ENCODE measurements at places on chromosomes 6 and 20.

DNA sequence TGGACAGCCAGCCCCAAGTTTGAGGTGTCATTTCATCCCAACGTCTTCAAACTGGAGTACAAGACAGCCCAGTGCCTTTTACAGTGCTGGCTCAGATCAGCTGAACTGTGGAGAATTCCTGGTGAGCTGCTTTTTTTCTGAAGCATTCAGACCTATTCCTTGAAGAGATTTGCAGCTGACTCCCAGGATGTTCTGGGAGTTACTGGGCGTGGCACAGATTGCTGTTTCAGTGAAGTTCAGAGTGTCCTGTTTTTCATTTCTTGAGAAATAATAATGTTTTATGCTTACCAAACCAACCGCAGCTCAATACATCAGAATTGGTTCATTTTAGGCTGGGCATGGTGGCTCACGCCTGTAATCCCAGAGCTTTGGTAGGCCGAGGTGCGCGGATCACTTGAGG lies 33.4 kb upstream of the SRPK1 start:
- DNase-seq, result no peak

DNA sequence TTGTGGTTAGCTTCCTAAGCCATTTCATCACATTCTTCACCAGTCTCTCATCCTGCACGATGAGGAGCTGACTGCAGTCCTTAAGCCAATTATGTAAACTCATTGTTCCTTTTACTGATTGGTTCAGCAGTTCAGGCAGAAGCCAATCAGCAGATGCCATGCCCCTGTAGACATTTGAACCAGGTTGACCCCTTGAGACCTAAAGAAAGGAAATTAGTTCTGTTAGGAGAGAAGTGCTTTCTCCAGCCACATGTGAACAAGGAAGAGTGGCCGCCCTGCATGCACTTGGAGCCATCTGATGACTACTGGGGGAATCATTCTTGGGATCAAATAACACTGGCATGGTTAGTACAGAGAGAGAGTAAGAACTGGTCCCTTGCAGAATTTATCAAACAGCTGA lies 535.2 kb upstream of the ID4 start:
- no peak for DNase-seq

GRCh38 chr20:47396762-47397476 lies 40.4 kb upstream of the ZMYND8 start:
- no peak for DNase-seq

- DNase-seq, result no peak
Observed at GRCh38 chr6:54361734-54362133, 53.5 kb downstream of the TINAG start.

DNA sequence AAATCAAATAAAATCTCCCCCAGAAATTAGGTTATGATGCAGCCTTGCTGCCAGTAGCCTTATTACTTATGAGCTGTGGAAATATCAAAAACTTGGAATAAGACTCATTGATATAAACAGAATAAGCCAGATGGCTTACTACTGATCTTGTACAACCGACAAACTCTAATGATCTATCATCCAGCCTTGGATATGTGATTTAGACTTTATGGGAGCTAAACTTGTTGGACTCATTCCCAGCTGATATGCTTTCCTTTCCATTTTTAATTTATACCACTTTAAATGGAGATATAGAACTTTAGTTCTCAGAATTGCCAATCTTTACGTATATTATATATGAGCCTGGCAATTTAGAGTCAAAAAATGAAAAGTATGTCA lies 5.0 kb downstream of the UST start:
- DNase-seq, result no peak

GRCh38 chr6:163415620-163416556 lies 1.4 kb downstream of the QKI start:
- peak; percentile 32 for DNase-seq

DNA sequence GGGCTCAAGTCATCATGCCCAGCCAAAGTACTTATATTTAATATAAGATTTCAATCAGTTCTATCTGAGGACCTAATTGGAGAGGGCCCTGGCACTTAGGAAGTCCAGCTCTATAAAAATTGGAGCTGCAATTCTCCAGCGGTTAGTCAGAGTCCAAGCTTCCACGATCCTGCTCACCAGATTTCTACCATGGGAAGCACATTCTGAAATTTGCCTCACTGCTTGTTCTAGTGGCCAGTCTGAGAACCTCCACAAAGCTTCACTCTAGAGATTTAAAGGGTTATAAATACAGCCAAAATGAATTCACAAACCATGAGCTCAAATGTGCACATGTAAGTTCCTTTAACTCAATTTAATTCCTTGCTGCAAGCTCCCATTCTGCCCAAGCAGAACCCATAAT lies 33.5 kb downstream of the PNLDC1 start:
- DNase-seq, result no peak

DNA sequence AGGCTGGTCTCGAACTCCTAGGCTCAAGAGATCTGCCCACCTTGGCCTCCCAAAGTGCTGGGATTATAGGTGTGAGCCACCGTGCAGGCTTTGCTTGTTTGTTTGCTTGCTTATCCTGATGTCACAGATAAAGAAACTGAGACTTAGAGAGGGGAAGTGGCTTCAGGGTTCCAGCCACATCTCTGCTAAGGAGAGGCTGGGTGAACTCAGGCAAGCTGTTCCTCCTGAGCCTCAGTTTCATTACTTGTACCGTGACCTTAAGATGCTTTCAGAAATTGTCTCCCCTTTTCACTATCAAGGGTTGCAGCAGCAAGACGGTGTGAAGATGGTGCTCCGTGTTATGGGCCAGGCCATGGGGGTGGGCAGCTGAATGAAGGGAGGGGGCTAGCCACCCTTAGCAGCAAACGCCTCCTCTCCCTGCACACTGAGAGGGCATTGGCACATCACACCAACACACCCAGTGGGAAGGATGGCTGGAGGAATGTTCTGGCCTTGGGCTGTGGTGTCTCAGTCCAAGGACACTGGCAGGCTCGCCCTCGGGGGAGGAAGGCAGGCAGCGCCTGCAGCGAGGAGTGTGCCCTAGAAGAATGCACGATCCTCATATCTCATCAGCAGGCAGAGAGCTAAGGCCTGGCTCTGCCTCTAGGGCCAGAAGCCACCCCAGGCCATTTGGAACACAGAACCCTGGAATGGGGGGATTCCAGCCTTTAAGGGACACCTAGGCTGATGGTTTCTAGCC lies 48.2 kb upstream of the TLDC2 start:
- no peak for DNase-seq

DNA sequence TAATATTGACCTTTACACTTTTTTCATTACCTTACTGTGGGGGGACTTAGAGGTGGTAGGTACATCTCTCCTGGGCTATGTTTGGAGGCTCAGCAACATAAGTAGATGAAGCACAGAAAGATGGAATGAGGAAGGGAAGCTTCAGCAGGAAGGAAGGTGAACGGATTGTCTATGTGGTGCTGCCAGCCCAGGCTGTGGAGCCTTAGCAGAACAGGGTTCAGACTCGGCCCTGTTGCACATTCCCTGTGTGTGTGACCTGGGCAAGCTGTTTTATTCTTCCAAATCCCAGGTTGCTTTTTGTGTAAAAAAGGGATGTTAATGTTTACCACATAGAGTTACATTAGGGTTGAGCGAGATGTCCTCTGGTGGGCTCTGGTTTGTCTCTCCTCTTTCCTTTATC lies 41.2 kb downstream of the ANKS1A start:
- DNase-seq, result no peak

DNA sequence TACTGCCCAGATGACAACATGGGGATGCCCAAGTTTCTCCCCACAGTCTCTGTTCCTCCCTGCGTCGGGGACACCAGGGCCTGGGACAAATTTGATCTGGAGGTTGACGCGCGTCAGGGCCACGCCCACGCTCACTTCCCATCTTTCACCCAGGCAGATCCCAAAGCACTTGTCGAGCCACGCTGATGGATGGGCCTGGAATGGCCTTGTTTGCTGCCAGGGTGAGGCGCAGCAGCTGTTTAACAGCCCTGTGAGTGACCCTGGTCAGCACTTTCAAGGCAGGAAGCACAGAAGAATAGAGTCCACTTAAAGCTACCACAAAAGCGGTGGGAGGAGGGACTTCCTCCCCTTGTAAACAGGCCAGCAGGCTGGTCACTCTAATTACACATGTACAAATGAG lies 324.7 kb upstream of the JARID2 start:
- no peak for DNase-seq

GRCh38 chr6:33975661-33976436 lies 170.0 kb downstream of the GRM4 start:
- no peak for DNase-seq

GRCh38 chr6:105733556-105734162 lies 330.8 kb upstream of the PREP start:
- no peak for DNase-seq

DNA sequence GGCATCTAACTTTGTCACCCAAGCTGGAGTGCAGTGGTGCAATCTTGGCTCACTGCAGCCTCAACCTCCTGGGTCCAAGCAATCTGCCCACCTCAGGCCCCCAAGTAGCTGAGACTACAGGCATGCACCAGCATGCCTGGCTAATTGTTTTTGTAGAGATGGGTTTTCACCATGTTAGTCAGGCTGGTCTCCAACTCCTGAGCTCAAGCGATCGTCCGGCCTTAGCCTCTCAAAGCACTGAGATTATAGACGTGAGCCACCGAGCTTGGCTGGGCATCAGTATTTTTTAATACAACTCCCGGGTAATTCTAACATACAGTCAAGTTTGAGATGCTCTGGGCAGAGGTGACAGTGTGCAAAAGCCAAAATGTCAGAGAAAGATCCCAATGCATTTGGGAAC lies 73.5 kb downstream of the NFATC2 start:
- no peak for DNase-seq

DNA sequence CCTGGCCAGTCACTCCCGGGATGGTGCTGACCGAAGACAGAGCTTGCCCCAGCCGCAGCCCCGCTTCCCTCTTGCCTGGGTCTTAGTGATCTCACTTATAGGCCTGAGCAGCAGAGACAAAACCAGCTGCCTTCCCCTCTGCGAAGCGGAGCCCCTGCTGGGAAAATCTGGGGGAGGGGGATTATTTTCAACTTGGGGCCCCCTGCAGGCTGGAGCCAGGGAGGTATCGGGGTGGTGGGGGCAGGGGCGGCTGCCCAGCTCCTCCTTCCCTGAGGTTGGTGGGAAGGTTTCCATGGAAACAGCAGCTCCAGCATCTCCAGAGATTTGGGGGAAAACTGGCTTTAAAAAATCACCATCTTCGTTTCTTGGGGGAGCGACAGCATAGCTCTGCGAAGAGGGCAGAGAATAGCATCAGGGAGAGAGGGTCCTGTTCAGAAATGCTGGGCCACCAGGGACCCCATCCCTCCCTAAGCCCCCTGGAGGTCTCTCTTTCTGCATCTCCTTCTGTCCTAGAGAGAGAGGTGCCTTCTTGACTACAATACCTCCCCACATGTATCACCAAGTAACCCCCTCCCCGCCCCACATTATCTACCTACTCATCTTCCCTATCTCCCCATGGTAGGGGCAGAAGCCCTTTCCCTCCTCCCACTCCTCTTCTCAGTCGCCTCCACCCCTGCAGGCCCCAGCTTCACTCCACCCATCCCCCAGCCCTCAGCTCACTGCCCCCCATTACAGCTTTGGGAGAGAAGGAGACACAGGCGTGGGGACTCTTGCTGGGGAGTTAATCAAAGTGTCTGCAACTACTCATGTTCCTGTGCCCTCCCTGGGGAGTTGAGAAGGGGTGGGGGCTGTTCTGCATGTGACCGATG lies 88.4 kb upstream of the CCDC167 start:
- DNase-seq, result no peak

DNA sequence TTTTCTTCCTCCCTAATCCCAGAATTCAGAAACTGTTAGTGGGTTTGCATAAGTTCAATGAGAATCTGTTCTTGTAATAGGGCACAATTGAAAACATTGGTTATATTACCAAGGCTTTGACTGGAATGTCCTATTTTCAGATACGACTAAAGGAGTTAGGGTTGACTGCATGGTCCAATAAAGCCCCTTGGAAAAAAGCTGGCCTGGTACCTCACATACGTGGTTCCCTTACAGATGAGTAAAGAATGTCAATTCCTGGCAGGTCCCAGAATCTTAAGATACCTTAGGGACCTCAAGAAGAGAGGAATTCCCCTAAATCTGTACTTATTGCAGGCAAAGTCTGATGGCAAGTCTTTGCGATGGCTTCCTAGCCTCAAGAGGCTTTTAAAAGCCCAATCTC lies 4.6 kb downstream of the PPDPF start:
- no peak for DNase-seq

DNA sequence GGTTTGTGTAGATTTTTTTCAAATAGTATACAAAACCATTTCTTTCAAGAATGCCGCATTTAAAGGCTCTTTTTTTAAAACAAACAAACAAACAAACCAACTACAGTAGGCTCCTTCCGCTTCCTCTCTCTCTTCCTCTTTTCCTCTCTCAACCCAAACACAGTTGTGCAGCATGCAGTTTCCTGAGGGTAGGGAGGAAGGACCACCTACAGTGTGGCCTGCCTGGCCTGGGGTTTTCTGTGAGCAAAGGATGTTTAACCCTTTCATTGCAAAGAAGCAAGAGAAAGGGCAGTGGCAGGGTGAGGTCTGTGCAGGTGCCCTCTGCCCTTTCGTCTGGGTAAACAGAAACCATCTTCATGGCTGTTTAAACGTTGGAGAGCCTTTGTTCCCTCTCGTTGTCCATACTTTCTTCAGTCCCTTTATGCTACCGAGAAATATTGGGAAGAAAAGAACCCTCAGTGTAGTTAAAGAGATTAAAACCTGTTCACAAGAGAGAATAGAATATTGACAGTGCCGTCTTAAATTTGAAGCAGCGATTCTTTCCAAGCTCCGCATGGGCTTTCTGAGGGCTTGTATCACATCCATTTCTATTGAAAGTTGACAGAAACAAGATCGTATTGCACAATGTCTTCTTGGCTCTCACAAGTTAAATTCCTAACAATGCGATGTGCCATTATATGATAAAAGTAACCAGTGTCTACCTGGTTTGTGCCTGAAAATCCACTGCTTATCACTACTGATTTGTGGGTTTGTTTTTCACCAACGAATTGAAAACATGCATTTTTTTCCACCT lies 215.5 kb upstream of the SNX9 start:
- DNase-seq, result no peak

GRCh38 chr6:87213364-87213763 lies 58.0 kb downstream of the ZNF292 start:
- DNase-seq, result no peak

DNA sequence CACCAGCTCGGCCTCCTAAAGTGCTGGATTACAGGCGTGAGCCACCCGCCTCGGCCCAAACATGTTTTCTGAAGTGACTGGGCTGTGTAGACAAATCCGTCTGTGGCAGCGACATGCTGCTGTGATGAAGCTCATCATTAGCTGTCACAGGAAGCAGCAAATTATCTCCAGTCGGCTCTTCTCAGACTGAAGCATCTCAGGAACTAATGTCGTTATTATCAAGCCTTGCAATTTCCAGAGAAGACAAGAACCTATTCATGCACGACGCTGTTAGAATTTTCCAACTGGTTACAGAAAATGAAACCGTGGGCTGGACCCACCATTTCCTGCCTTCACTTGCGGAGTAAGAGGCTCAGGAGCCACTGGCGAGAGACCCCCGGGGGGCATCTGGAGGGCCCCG lies 17.1 kb upstream of the NTSR1 start:
- DNase-seq, result no peak

Data from stimulated activated naive CD4-positive, alpha-beta T cell (primary cell).